Endothelial cell of umbilical vein (primary cell): ENCODE measurements at places on chromosomes 1 and 21.

GRCh38 chr1:186905561-186905960 lies 76.8 kb downstream of the PLA2G4A start:
- no peak for DNase-seq

GRCh38 chr1:11838349-11839272 lies 9.0 kb downstream of the NPPA start:
- peak; percentile 51 for DNase-seq

DNA sequence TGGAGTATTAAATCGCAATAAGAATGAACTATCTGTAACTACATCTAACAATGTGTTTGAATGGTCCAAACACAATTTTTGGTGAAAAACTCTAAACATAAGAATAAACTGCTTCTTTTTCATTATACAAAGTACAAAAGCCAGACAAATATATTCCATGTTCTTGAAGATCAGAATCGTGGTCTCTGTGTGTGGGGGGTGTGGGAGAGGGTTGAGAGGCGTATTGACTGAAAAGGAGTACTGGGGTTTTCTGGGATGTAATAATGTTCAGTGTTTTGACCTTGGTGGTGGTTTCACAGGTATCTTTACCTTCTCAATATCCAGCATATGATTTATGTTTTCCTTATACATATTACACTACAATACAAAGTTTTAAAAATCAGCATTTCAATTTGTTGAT lies 764 bp upstream of the CFH start:
- no peak for DNase-seq

DNA sequence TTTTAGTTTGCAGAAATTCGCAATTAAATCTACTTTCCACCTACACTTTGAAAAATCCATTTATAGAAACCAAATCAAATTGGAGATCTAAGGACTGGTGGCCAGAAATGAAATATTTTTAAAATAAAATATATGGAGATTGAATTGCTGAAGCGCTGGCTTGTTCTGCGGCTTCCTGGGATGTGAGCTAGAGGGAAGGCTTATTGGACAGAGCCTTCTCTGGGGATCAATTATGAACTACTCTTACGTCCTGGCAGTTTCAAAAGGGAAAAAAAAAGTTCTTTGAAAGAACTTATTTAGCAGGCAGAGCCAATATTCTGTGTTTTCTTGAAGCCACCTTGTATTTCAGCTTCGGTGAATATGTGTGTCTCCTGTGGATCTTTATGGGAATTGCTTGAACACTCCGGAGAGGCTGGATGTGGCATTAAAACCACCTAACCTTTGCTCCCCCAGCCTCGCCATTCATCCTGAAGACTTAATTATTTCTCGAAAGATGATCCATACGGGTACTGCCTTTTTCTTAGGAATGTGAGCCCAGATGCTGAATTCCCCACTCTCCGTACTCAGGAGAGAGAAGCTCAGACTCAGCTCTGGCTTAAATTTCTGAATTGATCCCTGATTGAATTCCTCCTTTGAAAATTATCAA lies 478.9 kb upstream of the VAMP3 start:
- no peak for DNase-seq
